ENCODE measurements at places on chromosomes 13 and 19.

DNA sequence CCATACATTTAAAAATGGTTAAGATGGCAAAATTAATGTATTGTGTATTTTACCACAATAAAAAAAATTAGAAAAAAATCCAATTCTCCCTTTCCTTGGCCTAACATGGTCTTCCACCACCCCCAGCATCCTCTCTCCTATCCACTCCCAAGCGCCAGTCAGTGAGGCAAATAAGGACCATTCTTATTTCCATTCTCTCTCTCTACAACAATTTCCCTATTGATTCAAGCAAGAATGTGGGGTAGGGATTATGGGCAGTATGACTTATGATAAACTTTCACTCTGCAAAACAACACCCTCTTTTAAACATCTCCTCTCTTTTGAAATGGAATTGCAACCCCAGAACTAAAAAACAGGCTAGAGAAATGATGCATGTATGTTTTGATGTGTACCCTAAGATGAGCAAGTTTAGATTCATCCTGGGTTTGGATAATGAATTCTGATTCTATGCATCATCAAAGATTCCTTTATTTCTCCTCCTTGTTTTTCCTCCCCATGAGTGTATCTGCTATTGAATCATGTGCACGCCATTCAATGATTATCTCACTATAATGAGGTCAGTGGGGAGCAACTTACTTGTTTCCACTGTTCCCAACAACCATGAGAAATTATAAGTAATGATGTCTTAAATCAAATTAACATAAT lies 3.5 kb downstream of the STARD13 start:
- no peak for DNase-seq

DNA sequence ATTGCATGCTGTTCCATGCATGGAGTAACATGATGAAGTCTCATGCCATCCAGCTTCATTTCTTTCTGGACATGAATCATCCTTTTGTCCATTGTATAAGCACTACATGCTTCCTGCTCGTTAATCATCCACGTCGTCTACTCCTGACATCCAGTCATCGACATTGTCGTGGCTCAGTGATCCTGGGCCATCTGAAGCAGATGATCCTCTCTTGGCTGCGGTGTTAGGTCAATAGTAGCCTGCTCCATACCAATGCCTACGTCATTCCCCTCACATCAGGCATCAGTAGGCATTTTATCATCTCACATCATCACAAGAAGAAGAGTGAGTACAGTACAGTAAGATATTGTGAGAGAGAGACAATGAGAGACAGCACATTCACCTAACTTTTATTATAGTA lies 7.9 kb upstream of the MYO16 start:
- no peak for DNase-seq

GRCh38 chr13:94254737-94255136 lies 224.7 kb downstream of the DCT start:
- DNase-seq: no peak

- DNase-seq: no peak
These were observed 3.4 kb upstream of the LAMP1 start for GRCh38 chr13:113293686-113294085.

GRCh38 chr13:79936368-79937136 lies 404.4 kb downstream of the SPRY2 start:
- DNase-seq: no peak

GRCh38 chr13:69935043-69935442 lies 172.6 kb upstream of the ATXN8OS start:
- DNase-seq: no peak

GRCh38 chr13:25977216-25977615 lies 74.6 kb downstream of the SHISA2 start:
- no peak for DNase-seq

- no peak for DNase-seq
These were observed 3.2 kb downstream of the POLD1 start for GRCh38 chr19:50387176-50387867.

- DNase-seq: no peak
These were observed 409.3 kb downstream of the ZNF536 start for GRCh38 chr19:30781519-30781918.

DNA sequence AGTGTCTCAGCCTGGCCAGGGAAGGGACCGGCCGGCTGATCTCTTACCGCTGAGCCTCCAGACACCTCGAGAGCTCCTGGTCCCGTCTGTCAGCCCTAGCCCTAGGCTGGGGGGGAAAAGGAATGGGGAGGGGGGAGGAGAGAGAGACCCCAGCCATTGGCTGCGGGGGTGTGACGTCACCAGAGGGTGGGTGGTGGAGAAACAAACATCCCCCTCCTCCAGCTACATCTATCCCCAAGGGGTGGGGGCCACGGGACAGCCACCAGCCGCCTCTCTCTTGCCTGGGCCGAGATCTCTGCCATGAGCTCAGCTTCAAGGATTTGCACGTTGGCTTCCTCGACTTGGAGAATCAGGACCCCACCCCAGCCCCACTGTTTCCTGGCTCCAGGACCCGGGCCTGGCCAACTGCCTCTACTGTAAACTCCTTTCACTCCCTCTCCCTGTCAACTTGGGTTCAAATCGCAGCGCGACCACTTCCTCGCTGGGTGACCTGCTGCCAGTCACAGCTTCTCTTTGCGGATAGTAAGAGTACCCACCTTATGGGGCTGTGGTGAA lies at the start of gene PRX:
Gene PRX (minus strand): TSS at position 88 of the 555 bp plus-strand sequence. CDS start 5,446 bp downstream, outside the sequence.
- DNase-seq: no peak

DNA sequence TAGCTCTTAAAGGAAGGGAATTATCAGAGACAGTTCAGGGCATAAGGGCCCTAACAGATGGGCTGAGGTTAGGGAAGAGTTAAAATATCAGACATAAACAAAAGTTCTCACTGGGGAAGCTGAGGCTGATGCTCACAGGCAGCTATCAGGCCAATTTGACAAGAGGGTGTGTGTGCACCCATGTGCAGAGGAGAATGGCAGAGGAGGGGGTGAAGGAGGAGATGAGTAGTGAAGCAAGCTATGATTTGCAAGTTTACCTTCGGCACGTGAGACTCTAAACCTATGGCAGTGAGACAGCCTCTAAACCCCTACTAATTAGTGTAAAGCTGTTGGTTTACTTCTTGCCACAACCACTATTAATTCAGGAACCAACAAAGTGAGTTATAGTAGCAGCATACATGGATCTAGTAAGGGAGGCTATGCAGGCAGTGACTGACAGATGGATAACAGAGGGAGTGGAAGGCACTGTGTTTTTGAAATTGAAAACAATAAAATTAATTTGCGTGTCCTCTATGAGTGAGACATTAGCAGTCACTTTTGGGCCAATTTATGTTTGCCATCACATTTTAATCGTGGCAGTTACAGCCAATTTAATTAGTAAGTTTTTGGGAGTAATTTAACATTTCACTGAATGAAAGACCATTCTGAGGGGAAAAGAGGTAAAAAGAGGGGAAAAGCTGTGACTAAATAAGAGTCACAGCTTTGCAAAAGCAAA lies 99.6 kb upstream of the HTR2A start:
- no peak for DNase-seq

GRCh38 chr13:45243077-45243476 lies 42.2 kb upstream of the KCTD4 start:
- no peak for DNase-seq
